Cardiac muscle cell (in vitro differentiated cells and primary cell): ENCODE measurements at places on chromosomes 3 and 15.
A peak's percentile ranks its signal among the peaks of the same experiment; 100 is the strongest.

DNA sequence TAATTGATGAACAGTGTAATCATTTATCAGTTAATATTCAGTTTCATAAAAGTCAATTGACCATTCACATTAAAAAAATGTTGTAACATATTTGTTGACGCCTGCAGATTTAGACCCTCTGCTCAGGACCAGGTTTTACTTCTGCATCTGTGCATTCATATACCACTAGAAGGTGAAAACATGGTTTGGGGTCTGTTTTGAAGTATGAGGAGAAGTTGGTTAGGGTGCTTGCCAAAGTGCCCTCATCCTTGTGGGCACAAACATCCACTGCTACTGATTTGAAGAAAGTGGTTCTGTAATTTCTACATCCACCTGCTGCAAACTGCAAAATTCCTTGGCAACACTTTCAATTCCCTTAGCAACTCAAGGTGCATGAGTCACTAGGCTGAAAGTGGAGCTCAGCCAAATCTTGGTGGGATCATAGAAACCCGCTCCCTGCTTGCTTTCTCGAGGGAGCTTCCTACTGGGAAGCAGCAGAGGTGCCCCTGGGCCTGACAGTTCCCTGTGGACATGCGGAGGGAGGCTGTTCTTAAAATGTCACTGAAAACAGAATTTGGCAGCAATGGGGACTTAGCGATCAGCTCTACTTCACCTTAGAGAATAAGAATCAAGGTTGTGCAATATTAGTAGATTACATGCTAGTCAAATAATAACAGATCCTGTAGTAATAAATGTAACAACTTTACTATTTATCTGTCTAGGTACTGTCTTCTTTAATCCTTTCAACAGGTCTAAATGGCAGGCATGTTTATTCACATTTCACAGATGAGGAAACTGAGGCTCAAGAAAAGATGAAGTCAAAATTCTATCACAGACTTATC is 301.0 kb upstream of the TBL1XR1 start:
- no peak overlapping the region for H3K27ac ChIP-seq
- no peak overlapping the region for H3K4me3 ChIP-seq
- no peaks in the 10 kb centered on the region for H3K36me3 ChIP-seq
- no peak for DNase-seq
- H3K4me1 ChIP-seq = no peaks in the 10 kb centered on the region

DNA sequence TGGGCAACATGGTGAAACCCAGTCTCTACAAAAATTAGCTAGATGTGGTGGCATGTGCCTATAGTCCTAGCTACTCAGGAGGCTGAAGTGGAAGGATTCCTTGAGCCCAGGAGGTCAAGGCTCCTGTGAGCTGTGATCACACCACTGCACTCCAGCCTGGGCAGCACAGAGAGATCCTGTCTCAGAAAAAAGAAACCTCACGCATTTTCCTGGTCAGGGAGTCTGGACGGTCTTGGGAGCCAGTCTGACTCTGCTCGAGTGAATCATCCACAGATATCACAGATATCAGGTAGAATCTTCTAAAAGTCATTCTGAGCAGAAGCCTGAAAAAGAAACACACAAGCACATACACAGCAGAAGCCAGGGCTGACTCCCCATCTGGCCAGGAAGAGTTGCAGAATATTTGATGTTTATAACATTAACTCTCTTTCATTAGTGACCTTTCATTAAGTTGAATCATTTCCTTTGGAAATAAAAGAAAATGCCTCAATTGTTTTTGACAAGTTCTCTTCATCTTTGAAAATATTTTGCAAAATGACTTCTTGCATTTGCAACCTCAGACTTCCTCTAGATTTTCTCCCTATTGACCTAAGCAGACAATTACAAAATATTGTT is 56.5 kb upstream of the ABHD17C start:
- no peaks in the 10 kb centered on the region for H3K36me3 ChIP-seq
- H3K27ac ChIP-seq = no peak overlapping the region

GRCh38 chr15:90062462-90062932 is 39.8 kb downstream of the IDH2 start:
- H3K27me3 ChIP-seq = no peaks in the 10 kb centered on the region
- no peak overlapping the region for H3K4me3 ChIP-seq
- H3K4me1 ChIP-seq = peaks cover 49% of the 10 kb centered on the region
- H3K36me3 ChIP-seq = no peaks in the 10 kb centered on the region
- DNase-seq = no peak

- H3K27ac ChIP-seq = peak overlapping the region; percentile 82
- peak overlapping the region; percentile 29 for H3K4me3 ChIP-seq
- no peak for DNase-seq
Observed at GRCh38 chr3:48472673-48472922, 26.1 kb downstream of the ATRIP start.

- DNase-seq = peak; percentile 60
- peak overlapping the region; percentile 96 for H3K27ac ChIP-seq
- peaks cover 14% of the 10 kb centered on the region for H3K4me1 ChIP-seq
- no peaks in the 10 kb centered on the region for H3K36me3 ChIP-seq
- H3K4me3 ChIP-seq = peak overlapping the region; percentile 79
Observed at GRCh38 chr3:152269831-152270734, 1.4 kb downstream of the MBNL1 start.

DNA sequence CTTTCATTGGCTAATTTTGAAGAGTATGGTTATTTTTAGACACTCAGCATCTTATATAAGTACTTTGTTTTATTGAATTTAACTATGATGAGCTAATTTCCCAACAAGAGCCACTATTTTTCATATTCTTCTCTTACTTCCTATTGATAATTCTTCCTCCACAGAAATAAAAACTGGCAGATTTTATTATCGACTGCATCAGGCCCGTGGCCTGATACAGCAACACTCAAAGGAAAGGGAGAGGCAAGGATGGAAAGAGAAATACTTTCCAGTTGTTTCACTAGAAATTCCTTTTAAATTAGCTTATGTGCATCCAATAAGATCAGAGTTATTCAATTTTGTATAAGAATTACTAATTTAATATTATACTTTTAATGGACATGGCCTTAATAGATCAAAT is 886.3 kb downstream of the ROBO1 start:
- H3K36me3 ChIP-seq = no peaks in the 10 kb centered on the region
- H3K27ac ChIP-seq = peak overlapping the region; percentile 69
- H3K4me3 ChIP-seq = no peak overlapping the region
- DNase-seq = no peak
- H3K4me1 ChIP-seq = peaks cover 13% of the 10 kb centered on the region
- no peaks in the 10 kb centered on the region for H3K27me3 ChIP-seq

DNA sequence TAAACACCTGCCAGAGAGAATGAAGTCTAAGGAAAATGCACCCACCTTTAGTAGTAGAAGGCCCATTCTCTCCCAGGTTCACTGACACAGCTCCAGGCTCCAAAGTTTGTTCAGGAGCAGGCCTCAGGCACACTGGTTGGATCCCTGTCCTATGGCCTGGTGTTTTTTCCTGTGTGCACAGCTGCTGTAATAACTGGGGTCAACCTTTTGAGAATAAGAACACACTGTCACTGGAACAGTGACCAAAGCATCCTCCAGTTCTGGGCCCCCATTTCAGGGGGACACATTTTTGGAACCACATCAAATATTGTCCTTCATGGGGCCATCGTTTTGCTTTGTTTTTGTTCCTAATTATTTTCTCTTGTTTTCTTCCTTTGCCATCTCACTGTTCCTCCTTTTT is 95.8 kb downstream of the ARNT2 start:
- H3K4me3 ChIP-seq = no peak overlapping the region
- no peaks in the 10 kb centered on the region for H3K36me3 ChIP-seq
- no peak overlapping the region for H3K27ac ChIP-seq
- no peaks in the 10 kb centered on the region for H3K4me1 ChIP-seq

- no peak overlapping the region for H3K27ac ChIP-seq
- no peaks in the 10 kb centered on the region for H3K36me3 ChIP-seq
- no peak for DNase-seq
- H3K4me1 ChIP-seq = peaks cover 13% of the 10 kb centered on the region
Observed at GRCh38 chr3:115476472-115476871, 146.8 kb upstream of the GAP43 start.

DNA sequence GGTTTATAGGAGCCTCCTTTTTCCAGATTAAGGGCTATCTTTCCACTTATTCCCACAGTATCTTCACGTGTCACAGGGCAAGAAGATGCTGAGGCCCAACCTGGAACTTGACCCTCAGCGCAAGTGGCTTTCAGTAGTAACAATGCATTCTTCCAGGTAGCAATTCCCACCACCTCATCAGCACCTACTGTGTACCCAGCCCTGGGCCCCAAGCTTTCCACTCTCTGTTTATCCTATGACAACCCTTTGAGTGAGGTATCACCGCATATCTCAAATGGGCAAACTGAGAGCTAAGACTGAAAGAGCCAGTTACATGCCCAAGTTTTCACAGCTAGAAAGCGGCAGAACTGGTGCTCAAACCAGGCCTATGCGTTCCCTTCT is 88.2 kb downstream of the CPN2 start:
- H3K27me3 ChIP-seq = no peaks in the 10 kb centered on the region
- no peaks in the 10 kb centered on the region for H3K36me3 ChIP-seq
- H3K4me3 ChIP-seq = no peak overlapping the region

DNA sequence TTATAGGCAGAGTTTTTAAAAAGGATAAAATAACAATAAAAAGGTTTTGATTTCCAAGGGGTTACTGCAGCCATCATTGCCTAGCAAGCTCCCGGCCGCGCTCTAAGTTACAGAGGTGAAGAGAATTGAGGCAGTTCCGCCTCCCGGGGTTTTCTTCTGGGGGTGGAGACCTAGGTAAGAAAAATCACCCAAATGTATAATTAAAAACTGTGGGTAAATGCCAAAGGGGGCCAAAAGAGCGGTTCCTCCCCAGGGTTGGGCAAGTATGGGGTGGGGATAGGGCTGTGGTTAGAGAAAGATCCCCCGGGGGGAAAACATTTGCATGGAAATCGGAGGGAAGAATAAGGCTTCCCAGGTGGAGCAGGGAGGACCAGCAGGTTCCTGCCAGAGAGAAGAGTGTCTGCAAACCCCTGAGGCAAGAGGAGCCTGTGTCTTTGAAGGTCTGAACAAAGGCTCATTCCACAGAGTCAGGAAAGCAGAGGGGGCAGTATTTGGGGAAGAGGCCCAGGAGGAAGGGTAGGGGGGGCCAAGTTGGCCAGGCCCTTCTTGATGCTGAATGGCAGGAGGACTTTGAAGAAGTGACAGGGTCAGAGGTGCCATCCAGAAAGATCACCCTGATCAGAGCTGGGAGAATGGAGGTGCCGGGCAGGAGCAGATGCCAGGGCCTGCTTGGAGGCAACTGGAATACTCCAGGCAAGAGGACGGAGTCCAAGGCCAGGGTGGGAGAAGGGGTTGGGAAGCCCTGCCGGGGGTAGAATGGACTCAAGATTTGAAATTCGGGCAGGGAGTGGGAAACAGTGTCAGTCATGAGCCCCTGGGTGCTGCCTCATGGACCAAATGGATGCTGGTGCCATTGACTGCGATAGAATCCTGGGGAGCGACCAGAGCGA is 152.9 kb upstream of the RGMA start:
- H3K36me3 ChIP-seq = no peaks in the 10 kb centered on the region
- no peak overlapping the region for H3K4me3 ChIP-seq
- H3K27ac ChIP-seq = no peak overlapping the region
- DNase-seq = no peak

DNA sequence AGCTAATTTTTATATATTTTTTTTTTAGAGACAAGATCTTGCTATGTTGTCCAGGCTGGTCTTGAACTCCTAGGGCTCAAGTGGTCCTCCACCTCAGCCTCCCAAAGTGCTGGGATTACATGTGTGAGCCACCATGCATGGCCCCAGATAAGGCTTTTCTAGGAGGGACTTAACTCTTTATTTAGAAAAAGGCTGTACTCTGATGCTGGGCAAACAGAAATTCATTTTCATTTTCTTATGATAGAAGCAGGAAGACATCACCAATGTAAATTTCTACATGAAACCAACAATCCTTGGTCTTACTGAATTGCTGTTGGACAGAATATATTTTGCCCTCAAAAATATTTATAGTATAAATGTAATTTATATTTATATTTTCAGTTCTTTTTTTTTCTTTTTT is 9.6 kb downstream of the NIPA1 start:
- H3K27ac ChIP-seq = no peak overlapping the region
- no peaks in the 10 kb centered on the region for H3K36me3 ChIP-seq
- H3K4me3 ChIP-seq = no peak overlapping the region

- H3K4me1 ChIP-seq = no peaks in the 10 kb centered on the region
- H3K27ac ChIP-seq = no peak overlapping the region
- no peaks in the 10 kb centered on the region for H3K36me3 ChIP-seq
Observed at GRCh38 chr3:22269831-22270230, 518.8 kb upstream of the ZNF385D start.

DNA sequence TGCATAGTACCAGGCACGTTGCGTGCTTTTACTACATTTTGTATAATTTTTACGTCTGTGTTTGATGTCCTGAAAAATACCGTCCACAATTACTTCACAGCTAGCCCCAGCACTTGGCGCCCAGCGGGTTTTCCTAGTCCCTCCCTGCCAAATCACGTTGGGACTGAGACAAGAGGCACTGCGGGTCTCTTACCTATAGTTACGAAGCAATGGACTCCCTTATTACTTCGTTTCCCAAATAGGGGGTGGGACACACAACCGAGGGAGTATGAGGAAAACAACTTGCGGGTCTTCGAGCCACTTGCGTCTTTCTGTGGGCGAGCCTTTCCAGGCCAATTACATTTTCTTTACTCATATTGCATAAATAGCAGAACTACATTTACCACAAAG is 620 bp upstream of the CMSS1 start:
- no peaks in the 10 kb centered on the region for H3K27me3 ChIP-seq
- H3K4me3 ChIP-seq = peak overlapping the region; percentile 47
- H3K36me3 ChIP-seq = no peaks in the 10 kb centered on the region
- H3K27ac ChIP-seq = peak overlapping the region; percentile 88

- no peak overlapping the region for H3K4me3 ChIP-seq
- no peaks in the 10 kb centered on the region for H3K36me3 ChIP-seq
- H3K4me1 ChIP-seq = no peaks in the 10 kb centered on the region
- peak; percentile 40 for DNase-seq
- no peaks in the 10 kb centered on the region for H3K27me3 ChIP-seq
- no peak overlapping the region for H3K27ac ChIP-seq
Observed at GRCh38 chr3:111714305-111714704, 119.2 kb upstream of the ZBED2 start.

DNA sequence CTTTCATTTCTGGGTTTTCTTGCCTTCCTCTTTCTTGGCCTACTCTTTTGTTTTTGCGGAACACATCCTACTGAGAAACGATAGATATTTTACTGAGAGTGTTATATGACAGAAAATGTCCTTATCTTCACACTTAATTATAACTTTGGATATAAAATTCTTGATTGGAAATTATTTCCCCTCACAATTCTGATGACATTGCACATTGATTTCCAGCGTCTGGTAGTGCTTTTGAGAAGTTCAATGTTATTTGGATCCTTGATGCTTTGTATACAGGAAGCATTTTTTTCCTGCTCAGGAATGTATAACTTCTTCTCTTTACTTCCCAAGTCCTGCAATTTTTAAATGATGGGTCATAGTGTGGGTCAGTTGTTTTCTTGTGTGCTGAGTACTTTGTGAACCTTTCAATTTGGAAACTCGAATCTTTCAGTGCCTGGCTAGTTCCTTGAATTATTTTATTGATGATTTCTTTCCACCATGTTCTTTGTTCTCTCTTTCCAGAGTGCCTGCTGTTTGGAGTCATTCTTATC is 183.9 kb downstream of the PDCD6IP start:
- no peak overlapping the region for H3K4me3 ChIP-seq
- DNase-seq = no peak
- no peaks in the 10 kb centered on the region for H3K4me1 ChIP-seq
- H3K27me3 ChIP-seq = no peaks in the 10 kb centered on the region
- H3K36me3 ChIP-seq = no peaks in the 10 kb centered on the region
